ENCODE measurements at places on chromosomes 2 and 18. TPM values are rescaled to one million over a fixed set of nuclear protein-coding genes. Genes with fewer than 3 reads are reported as not detected.

- no peaks in the 10 kb centered on the region for H3K27me3 ChIP-seq
- no peaks in the 10 kb centered on the region for H3K36me3 ChIP-seq
Observed at GRCh38 chr2:11417946-11418585, 47.9 kb downstream of the E2F6 start.

DNA sequence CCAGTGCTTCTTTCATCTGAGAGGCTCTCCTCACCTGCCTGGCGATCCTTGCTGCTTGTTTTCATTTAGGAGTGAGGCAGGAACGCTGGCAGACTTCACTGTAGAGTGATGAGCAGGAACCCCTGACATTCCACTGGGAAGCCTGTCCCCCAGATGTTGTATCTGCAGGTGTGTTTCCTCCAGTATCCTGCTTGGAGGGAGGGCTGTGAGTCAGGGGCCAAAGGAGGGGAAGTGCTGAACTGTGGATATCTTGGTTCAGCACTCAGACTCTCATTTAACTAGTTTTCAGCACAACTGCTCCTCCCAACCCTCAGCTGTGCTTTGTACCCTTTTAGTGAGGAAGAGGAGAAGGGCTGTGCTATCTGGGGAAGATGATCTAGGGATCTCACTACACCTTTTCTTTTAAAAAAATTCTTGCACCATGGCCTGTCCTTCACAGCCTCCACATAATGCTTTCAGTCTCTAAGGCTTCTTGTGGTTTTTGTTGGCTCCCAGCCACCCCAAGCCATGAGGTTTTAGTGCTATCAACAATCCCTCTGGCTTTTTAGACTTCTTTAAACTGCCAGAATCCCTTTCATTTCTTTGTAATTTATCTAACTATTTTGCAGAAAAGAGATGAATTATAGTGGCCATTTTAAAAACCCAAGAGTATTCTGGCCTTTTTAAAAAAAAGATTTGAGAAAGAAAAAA, 11.2 kb downstream of the ANKAR start:
- H3K4me3 ChIP-seq = no peak overlapping the region
- no peaks in the 10 kb centered on the region for H3K27me3 ChIP-seq
- H3K4me1 ChIP-seq = peaks cover 7% of the 10 kb centered on the region

CTLA4 gene
- not detected for total RNA-seq

SERPINB12 gene
- total RNA-seq = not detected

GRCh38 chr2:15606481-15607441, 15.1 kb downstream of the DDX1 start:
- DNase-seq = no peak
- no peak overlapping the region for H3K27ac ChIP-seq
- H3K4me1 ChIP-seq = no peaks in the 10 kb centered on the region
- H3K27me3 ChIP-seq = no peaks in the 10 kb centered on the region
- H3K36me3 ChIP-seq = peaks cover 40% of the 10 kb centered on the region

- no peaks in the 10 kb centered on the region for H3K36me3 ChIP-seq
- no peak for DNase-seq
- H3K27ac ChIP-seq = no peak overlapping the region
- no peak overlapping the region for H3K4me3 ChIP-seq
- H3K4me1 ChIP-seq = peaks cover 1% of the 10 kb centered on the region
Observed at GRCh38 chr2:170115501-170116229, 62.3 kb upstream of the MYO3B start.

DNA sequence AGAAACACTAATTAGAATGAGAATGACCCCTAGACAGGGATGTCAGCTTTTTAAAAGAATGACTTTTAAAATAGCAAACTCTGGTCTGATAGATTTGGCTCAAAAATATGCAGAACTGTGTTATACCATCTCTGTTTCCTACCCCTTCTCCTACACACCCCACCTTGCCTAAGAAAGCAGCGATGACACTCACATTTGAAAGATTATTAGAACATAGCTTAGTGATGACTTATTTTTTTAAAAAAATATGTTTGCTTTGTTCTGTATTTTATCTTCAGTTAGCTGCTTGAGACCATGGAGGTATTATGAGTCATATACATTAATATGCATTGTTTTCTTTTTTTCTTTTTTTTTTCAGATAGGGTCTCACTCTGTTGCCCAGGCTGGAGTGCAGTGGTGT, 176.7 kb upstream of the TPO start:
- no peaks in the 10 kb centered on the region for H3K4me1 ChIP-seq
- no peak for DNase-seq
- H3K27ac ChIP-seq = no peak overlapping the region
- H3K4me3 ChIP-seq = no peak overlapping the region

DNA sequence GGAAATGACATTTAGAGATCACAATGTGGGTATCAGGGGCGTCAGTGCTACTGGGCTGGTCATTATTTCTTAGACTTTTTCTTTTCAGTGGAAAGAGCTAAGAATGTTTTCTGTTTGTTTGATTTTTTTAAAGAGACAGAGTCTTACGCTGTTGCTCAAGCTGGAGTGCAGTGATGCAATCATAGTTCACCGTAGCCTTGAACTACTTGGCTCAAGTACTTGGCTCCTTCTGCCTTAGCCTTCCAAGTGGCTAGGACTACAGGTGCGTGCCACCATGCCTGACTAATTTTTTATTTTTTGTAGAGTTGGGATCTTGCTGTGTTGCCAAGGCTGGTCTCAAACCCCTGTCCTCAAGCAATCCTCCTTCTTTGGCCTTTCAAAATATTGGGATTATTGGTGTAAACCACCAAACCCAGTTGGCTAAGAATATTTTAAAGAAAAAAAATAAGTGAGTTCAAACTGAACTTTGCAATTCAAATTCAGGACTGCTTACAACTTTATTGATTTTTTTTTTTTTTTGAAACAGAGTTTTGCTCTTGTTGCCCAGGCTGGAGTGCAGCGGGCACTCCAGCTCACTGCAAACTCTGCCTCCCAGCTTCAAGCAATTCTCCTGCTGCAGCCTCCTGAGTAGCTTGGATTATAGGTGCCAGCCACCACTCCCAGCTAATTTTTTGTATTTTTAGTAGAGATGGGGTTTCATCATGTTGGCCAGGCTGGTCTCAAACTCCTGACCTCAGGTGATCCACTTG, 154.2 kb downstream of the MIB1 start:
- H3K27me3 ChIP-seq = no peaks in the 10 kb centered on the region
- no peak overlapping the region for H3K27ac ChIP-seq
- H3K4me3 ChIP-seq = no peak overlapping the region
- no peaks in the 10 kb centered on the region for H3K36me3 ChIP-seq
- peak; percentile 51 for DNase-seq

DNA sequence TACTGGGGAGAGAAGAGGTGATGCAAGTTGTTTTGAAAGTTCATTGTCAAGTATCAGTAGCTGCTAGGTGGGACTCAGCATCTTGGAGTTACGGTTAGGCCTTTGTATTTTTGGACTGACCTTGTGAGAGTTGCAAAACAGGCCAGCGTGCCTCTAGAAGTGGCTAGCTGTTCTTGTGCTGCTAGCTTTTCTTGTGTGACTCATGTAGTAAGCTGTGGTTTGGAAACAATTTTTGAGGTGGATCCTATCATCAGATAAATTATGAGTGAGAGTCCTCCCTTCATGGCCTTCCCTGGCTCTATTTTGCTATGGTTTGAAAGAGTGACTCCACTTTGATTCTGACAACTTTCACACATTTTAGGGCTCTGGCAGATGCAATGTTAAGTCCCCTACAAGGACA, 409.2 kb upstream of the HS6ST1 start:
- no peaks in the 10 kb centered on the region for H3K36me3 ChIP-seq
- H3K27ac ChIP-seq = peak overlapping the region; percentile 49
- H3K4me1 ChIP-seq = peaks cover 6% of the 10 kb centered on the region
- peaks cover 2% of the 10 kb centered on the region for H3K27me3 ChIP-seq
- H3K4me3 ChIP-seq = no peak overlapping the region

DNA sequence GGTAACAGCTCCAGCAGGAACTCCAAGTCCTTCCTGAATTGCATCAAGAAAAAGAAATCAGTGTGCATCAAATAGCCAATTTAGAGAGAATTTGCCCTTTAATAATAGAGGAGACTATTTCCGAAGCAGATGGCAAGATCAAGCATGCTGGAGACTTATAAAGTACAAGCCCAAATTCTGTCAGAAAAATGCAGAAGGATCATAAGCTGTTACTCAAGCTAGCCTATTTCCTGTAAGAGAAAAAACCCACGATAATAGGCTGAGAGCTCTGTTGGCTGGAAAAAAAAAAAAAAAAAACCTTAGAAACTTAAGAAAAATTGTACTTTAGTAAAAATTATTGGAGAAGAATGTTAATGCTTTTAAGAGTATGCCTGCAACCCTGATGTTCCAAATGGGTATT, 24.4 kb upstream of the ITM2C start:
- DNase-seq = no peak
- H3K36me3 ChIP-seq = no peaks in the 10 kb centered on the region
- no peak overlapping the region for H3K4me3 ChIP-seq
- H3K27me3 ChIP-seq = peaks cover 15% of the 10 kb centered on the region

DNA sequence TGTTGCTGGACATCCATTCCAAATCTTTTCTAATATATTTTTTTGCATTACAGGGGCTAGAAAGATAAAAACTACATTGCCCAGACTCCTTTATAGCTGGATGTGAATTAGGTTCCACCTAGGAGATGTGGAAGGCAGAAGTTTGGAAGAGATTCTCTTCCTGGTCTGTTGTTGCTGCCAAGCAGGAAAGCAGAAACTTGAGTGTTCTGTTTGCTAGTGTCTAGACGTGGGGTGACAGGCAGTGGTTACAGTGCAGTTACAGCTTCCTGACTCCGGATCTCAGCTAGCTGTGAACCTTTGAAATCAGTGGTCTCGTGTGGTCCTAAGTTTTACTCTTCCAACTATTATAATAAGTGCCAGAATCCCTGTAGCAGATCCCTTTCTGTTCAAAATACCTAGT, 46.2 kb downstream of the COL4A4 start:
- no peak overlapping the region for H3K27ac ChIP-seq
- no peak overlapping the region for H3K4me3 ChIP-seq
- no peak for DNase-seq
- no peaks in the 10 kb centered on the region for H3K4me1 ChIP-seq

DNA sequence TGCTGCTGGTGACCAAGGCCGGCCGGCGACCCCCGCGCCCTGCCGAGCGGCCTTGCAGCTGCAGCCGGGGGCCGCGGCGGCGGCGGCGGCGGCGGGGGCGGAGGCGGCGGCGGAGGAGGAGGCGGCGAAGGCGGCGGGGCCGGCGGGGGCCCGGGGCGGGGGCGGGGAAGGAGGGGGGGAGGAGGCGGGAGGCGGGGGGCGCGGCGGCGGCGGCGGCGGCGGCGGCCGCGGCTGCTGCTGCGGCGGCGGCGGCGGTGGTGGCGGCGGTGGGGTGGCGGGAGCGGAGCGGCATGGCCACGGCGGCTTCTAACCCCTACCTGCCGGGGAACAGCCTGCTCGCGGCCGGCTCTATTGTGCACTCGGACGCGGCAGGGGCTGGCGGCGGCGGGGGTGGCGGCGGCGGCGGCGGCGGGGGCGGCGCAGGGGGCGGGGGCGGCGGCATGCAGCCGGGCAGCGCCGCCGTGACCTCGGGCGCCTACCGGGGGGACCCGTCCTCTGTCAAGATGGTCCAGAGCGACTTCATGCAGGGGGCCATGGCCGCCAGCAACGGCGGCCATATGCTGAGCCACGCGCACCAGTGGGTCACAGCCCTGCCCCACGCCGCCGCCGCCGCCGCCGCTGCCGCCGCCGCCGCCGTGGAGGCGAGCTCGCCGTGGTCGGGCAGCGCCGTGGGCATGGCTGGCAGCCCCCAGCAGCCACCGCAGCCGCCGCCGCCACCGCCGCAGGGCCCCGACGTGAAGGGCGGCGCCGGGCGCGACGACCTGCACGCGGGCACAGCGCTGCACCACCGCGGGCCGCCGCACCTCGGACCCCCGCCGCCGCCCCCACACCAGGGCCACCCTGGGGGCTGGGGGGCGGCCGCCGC, 1.5 kb downstream of the POU3F3 start:
- no peak overlapping the region for H3K4me3 ChIP-seq
- H3K4me1 ChIP-seq = no peaks in the 10 kb centered on the region
- H3K27me3 ChIP-seq = peaks cover 69% of the 10 kb centered on the region
- no peak overlapping the region for H3K27ac ChIP-seq

- H3K27ac ChIP-seq = no peak overlapping the region
- H3K36me3 ChIP-seq = no peaks in the 10 kb centered on the region
- no peak for DNase-seq
- H3K4me1 ChIP-seq = peaks cover 1% of the 10 kb centered on the region
Observed at GRCh38 chr2:176085120-176085788, 1.5 kb upstream of the EVX2 start.

C1QL2 gene
- total RNA-seq = not detected

- no peak overlapping the region for H3K4me3 ChIP-seq
- H3K27me3 ChIP-seq = no peaks in the 10 kb centered on the region
- H3K4me1 ChIP-seq = peaks cover 38% of the 10 kb centered on the region
- H3K27ac ChIP-seq = peak overlapping the region; percentile 7
- peak; percentile 55 for DNase-seq
Observed at GRCh38 chr2:240913810-240914644, 7.9 kb downstream of the CROCC2 start.

GRCh38 chr18:63187791-63188460, 131.6 kb downstream of the BCL2 start:
- H3K36me3 ChIP-seq = no peaks in the 10 kb centered on the region
- no peak overlapping the region for H3K4me3 ChIP-seq
- H3K4me1 ChIP-seq = no peaks in the 10 kb centered on the region
- no peak overlapping the region for H3K27ac ChIP-seq
- no peak for DNase-seq

ABCB11 gene
- total RNA-seq = not detected

Data from IMR-90 (cell line).